ENCODE measurements at places on chromosomes 12 and 14.
A peak's percentile ranks its signal among the peaks of the same experiment; 100 is the strongest.

DNA sequence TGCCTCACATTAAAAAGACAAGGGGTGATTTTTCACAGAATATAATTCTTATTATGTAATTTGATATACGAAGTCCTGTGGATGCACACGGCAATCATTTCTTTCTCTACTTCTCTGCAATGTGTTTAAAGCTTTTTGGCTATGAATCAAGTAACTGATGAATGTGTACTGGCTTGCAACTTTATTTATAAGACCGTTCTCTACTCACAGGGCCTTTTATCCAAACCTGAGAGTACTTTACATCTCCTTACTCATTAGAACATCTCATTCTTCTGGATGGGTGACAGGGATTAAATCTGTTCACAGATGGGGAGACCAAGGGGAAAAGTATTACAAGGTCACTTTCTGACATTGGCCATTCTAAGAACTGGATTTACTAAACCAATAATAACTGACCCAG lies 215.8 kb upstream of the DIO2 start:
- no peak for DNase-seq

GRCh38 chr12:49293056-49293956 lies 1.6 kb upstream of the PRPH start:
- DNase-seq = peak; percentile 9

- no peak for DNase-seq
Measured at GRCh38 chr12:67411562-67411961, 142.4 kb downstream of the CAND1 start.

- no peak for DNase-seq
Measured at GRCh38 chr12:89731089-89731488, 22.5 kb upstream of the ATP2B1 start.

- no peak for DNase-seq
Measured at GRCh38 chr14:42965512-42965911, 1358.8 kb downstream of the LRFN5 start.

- DNase-seq = no peak
Measured at GRCh38 chr14:95310635-95311380, 8.9 kb downstream of the CLMN start.

GRCh38 chr12:117189725-117190209 lies 503 bp downstream of the FBXO21 start:
- no peak for DNase-seq

GRCh38 chr14:53855127-53855526 lies 101.5 kb downstream of the BMP4 start:
- DNase-seq = no peak
